ENCODE measurements at places on chromosomes 2 and 18.

DNA sequence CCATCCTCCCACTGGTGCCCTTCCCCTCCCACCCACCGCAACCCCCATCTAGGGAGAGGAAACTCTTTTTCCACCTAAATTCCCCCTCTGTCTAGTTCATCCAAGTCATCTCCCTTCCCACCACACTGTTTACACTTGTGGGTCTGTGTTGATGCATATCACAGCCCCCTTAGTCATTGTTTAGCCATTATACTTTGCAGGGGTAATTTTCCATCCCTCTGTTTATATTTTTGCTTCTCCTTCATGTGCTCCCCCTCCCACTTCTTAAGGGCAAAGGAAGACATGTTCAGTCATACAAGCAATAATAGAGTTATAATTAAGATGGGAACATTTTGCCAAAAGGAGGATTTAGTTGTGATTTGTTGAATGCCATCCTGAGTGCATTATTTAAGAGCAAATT is 187.8 kb upstream of the TNP1 start:
- DNase-seq: no peak

DNA sequence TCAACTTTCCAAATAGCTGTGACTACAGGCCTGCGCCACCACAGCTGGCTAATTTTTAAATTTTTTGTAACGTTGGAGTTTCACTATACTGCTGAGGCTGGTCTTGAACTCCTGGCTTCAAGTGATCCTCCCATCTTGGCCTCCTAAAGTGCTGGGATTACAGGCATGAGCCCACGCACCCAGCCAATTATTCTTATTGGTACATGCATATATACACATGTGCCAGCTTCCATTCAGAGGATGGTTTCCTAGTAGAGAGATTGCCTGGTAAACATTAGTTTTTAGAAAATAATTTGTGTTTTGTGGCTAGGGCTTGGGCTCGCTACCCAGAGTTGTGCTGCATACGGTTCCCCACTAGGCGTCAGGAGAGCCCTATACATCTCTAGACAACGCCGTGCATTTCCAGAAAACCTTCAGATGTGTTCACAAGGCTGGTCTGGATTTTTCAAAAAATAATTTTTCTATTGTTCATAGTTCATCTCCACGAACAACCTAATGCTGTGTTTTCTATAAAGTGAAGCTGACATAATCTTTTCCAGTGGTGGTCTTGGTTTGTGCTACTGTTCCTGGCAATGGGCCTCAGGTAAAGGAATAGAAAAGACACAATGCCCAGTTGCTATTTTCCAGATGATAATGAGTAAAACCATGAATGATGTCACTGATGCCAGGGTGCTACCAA is 14.6 kb upstream of the AFG3L2 start:
- peak; percentile 67 for DNase-seq

GRCh38 chr2:68365087-68365486 is at the start of gene PLEK:
Gene PLEK (plus strand): TSS chr2:68365282. CDS start chr2:68365352, 70 bp downstream.
- DNase-seq: no peak

DNA sequence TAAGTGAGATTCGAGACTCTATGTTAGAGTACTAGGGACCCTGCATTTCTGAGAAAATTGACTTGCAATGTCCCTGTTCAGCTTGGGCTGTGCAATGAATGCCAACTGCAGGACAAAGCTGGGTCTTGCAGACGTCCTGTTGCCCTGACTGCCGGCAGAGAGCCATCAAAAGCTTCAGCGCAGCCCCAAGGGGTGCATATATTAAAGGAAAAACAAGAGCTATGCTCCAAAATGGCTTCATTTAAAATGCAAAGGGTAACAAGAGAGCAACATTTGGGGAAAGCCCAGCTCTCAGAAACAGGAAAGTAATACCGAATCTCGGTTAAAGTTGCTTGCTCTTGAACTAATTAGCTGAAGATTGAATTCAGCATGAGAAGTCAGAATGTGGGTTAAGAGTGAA is 110.9 kb upstream of the PNPT1 start:
- DNase-seq: no peak

DNA sequence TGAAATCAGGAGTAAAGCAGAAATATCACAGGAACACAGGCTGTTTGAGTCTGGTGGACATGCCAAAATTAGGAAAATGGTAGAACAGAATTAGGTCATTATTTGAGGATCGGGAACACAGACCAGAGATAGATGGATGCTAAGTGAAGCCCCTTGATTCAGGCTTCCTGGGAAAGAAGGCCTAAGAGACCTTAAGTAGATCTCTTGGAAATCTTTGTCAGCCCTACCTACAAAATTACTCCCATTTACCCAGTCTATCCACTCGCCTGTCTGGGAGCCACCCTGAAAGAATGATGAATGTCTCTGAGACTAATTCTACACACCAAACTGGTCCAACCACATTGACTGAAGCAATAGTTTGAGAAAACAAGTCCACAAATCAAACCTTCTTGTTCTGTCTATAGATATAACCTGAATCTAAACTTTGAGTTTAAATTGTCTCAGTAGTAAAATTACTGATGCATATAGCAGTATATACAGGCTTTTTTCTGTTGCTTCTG is 36.6 kb upstream of the TANK start:
- DNase-seq: peak; percentile 68

- DNase-seq: no peak
These were observed 279.7 kb downstream of the RNF144A start for GRCh38 chr2:7196883-7197282.

DNA sequence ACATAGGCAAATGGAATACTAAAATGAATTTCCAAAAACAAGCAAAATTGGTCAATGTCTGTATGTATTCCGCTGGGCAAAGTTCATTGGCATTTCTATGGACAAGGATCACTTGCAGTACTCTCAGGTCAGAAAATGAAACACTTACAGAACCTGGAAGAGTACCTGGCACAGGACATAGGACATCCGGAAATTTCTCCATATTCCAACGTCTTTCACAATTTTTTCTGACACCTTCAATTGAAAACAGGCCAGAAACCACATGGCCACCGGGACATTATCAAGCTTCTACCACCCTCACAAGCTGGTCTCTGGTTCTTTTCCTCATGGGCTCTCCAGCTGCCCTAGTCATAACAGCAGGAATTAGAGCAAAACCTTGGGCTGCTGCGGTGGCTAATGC is 96.9 kb upstream of the MSH6 start:
- DNase-seq: no peak

- no peak for DNase-seq
These were observed 281.1 kb upstream of the TRIB2 start for GRCh38 chr2:12435430-12436222.

GRCh38 chr2:168482269-168482668 is 26.2 kb downstream of the CERS6 start:
- DNase-seq: no peak

GRCh38 chr18:3660739-3661515 is 211.0 kb downstream of the TGIF1 start:
- DNase-seq: no peak

DNA sequence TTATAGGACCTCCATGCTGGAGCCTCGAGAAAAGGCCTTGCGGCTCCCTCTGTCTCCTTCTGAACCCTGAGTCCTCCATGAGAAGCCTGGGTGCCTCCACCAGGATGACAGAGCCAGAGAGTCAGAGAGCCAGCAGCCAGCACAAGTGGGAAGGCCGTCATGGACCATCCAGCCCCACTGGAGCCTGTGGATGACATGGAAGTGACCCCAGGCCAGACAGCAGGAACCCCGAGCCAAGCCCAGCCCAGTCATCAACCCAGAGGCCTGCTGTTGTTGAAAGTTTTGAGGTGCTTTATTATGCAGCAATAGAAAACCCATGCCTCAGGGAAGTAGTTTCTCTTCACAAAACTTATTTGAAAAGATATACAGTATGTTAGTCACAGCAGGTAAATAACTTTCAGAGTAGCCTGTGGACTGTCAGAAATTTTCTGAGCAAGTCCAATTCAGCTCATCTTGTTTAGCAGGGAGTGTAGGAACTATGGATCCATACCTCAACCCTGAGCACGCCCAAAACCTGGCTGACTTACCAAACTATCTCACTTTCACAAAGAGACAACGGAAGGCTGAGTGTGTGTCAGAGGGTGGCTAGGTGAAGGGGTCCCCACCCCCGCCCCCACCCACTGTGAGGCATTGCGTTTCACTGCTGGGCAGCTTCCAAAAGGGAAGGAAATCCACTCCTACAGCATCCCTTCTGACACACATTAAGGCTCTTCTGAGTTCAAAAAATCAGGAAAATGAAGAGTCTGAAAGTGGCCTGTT is 79.9 kb upstream of the NDUFV2 start:
- no peak for DNase-seq

DNA sequence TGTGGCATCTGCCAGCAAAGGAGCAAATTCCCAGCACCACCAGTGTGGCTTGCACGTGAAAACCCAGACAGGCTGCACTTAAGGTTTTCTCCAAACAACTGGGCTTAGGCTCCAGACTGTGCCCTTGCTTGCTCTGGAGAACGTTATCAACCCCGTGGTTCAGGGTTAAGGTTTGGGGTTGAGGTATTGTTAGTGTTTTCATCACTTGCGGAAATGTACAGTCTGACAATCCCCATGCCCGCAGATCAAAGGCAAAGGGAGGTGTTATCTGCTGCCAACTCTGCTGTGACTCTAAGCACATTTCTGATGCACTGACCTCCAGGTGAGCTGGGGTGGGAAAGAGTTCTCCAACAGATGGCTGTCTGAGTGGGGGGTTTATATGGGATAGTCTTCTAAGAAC is 253.5 kb upstream of the NT5C1B start:
- DNase-seq: no peak

DNA sequence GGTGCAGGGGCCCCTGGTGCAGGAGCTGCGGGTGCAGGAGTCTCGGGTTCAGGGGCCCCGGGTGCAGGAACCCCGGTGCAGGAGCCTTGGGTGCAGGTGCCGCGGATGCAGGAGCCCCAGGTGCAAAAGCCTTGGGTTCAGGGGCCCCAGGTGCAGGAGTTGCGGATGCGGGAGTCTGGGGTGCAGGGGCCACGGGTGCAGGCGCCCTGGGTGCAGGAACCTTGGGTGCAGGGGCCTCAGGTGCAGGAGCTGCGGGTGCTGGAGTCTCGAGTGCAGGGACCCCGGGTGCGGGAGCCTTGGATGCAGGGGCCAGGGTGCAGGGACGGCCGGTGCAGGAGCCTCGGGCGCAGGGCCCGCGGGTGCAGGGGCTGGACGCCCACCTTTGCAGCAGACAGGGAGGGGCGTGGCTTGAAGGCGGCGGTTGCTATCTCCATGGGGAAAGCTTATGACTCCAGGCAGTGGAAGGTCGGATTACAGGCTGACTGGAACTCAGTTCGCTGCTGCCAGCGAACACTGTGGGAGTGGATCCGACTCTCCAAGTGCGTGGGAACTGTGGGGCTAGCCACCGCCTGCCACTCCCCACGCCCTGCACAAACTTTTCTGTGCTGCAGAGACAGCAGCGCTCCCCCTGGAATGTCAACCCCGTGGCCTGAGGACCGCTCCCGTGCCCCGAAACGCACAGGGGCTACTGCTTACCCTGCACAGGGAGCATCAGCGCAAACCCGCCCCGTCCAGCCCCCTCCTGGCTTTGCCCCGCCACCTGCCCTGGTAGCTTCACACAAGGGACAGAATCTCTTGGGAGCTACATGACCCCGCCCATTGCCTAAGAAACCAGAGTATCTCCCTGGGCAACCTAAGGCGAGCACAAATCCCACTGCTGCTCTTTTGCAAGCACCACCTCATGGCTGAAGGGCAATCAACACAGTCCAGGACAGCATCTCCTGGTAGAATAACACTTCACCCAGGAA is 40.3 kb downstream of the COPS9 start:
- DNase-seq: no peak

- peak; percentile 62 for DNase-seq
These were observed 114.5 kb upstream of the ZFP36L2 start for GRCh38 chr2:43340945-43341356.

DNA sequence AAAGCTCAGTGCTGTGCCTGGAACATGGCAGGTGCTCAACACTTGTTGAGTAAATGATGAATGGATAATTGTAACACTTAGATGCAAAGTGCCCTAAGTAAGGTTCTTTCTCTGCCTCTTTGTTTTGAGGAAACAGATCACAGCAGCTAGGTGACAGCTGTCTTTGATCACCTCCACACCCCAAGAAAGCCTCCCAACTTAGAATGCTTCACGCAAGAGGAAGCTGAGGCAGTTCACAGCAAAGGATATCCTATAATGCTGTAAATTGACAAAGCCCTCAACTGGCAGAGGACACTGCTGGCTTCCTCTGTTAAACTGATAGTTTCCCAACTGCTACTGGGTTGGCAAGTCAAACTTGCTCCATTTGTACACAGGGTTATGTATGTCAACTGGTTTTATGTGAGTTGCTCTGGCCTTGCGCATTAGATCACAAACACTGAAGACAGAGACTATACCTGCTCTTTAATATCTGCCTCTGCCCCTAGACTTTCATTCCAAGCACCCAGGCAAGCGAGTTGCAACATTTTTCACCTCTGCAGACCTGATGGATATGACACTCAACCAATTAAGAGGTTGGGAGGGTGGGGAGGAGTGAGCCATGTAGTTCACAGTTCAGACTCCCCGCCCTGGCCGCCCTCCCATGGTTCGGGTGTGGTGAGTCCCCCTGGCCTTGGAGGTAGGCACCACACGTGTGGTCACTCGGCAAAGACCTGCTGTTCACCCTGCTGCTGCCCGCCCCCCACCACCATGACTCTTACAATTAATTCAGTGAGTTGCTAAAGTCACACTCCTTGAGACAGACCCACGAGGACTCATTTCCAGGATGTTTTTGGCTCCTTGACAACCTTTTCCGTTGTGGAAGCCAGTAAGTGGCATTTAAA is 4.8 kb upstream of the MALL start:
- no peak for DNase-seq

GRCh38 chr2:65129286-65129825 is 550 bp downstream of the RAB1A start:
- no peak for DNase-seq

- DNase-seq: no peak
These were observed 96.6 kb downstream of the BIRC6 start for GRCh38 chr2:32453242-32454062.

DNA sequence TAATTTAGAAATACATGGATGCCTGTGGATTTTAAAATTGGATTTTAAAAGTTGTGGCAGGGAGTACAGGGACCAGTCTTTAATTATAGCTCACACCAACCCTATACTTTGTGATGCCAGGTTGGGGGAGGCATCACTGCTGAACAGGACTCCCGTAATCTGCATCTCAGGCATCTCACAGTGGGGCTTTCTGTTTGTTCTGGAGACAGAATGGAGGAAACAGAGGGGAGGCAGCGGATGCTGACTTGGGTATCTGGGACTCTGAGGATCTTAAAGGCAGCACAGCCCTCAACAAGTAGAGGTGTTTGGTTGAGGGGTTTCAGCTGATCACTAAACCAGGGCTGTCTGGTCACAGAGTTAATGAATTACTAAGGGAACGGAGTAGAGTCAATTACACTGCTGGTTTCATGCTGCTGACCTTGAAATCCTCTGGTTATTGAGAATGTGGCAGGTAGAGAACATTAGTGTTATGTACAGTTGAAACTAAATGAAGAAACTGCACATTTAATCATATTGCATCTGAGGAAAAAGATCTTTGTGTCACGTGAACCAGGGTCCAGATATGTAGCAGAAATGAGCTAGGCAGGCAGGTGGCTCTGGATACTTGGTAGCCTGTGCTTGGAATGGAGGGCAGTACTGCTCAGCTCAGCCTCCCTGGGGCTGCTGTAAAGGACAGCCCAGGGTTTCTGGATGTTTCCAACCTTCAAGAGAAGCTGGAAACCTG is 40.3 kb downstream of the FHOD3 start:
- DNase-seq: no peak

All from RWPE1 (cell line).